ENCODE measurements at places on chromosomes 13 and 19. TPM values are rescaled to one million over a fixed set of nuclear protein-coding genes. Genes with fewer than 3 reads are reported as not detected.
A peak's percentile ranks its signal among the peaks of the same experiment; 100 is the strongest.

DNA sequence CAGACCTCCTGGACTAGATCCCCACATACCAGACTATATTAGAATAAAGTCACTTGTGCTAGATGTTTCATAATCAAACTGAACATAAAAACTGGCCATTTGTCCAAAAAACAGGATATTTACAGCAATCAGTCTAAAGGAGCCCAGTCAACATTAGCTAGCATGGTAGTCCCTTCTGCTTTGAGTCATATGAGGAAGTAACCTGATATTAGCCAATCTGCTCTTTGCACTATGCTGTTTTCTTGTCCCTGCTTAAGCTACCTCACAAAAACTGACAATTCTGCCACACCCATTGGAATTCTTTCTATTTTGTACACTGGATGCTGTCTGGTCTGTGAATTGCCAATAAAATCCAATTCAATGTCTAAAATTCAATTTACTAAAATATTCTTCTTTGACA, 1824.2 kb downstream of the OLFM4 start:
- no peak for DNase-seq

GRCh38 chr19:50857366-50857765, 2.7 kb downstream of the KLK3 start:
- DNase-seq, result no peak

DNA sequence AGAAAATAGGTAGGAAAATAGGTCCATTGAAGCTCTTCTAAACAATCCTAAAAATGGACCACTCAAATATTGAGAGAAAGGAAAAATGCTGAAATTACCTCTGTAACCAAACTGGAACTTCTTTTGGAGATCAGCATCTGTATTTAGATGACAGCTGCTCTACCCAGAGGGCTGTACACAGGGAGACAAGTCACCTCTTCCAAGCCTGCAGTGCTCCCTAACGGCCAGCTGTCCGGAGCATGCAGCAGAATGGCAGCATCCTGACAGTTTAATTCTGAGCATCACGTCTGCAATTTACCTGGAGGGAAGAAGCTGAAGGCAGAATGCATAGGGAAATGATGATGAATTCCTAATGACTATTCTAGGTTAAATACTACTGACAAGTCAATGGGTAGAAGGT, 62.8 kb upstream of the DIAPH3 start:
- peak; percentile 52 for DNase-seq

- no peak for DNase-seq
Measured at GRCh38 chr19:8831373-8831772, 731 bp downstream of the ZNF558 start.

- no peak for DNase-seq
Measured at GRCh38 chr13:47539317-47539716, 461.8 kb downstream of the SUCLA2 start.

- no peak for DNase-seq
Measured at GRCh38 chr13:113981611-113982295, 7.9 kb upstream of the C13orf46 start.

GRCh38 chr13:48230541-48230940, 2.5 kb upstream of the ITM2B start:
- DNase-seq, result no peak

DNA sequence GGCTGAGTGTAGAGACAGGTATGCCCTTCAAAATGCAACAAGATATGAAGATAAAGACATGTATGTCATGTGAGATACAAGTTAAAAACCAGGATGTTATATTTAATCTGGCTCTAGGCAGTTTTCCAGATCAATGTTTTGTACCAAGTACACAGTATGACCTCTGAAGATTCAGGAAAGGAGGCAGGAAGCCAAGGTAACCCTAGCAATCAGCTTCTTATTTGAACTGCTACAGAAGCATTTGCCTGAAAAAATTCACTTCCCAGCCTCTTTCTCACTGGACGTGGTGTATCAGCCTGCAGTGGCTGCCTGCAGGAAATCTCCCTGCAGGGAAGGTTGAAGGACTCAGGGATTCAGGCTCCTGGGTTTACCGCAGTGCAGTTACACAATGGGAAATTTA, 24.1 kb downstream of the OLFM4 start:
- no peak for DNase-seq

GRCh38 chr19:13981988-13982501, 24.1 kb downstream of the RFX1 start:
- no peak for DNase-seq

DNA sequence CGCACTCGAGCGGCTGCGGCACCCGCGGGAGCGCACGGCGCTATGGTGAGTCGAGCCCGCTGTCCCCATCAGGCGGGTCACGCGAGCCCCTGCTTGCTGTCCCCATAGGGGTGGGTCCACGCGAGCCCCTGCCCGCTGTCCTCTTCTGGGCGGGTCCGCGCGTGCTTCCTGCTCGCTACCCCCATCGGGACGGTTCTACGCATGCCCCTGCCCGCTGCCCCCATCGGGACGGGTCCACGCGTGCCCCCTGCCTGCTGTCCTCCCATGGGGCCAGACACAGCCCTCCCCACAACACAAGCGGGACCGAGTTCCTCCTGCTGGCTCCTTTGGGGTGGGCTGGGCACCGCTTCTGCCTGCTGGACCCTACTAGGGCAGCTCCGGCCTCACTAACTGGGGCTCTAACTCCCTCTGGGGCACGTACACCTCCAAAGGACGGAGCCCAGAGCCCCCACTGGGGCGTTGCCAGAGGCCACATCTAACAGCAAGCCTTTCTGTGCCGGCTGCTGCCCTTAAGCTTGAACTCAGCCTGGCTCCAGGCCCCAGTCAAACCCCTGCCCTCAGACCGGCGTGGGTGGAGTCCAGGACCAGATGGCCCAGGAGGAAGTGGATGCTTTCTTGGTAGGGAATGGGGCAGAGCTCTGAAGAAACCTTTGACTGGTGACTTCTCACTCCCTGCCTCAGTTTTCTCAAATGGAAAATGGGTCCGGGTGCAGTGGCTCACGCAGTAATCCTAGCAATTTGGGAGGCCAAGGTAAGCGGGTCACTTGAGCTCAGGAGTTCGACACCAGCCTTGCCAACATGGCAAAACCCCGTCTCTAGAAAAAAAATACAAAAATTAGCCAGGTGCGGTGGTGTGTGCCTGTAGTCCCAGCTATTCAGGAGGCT, 722 bp downstream of the COLGALT1 start:
- peak; percentile 73 for DNase-seq

GRCh38 chr13:75356421-75356820, 125.5 kb downstream of the TBC1D4 start:
- DNase-seq, result no peak

- DNase-seq, result peak; percentile 19
Measured at GRCh38 chr13:23851106-23851505, 38.1 kb downstream of the MIPEP start.

DNA sequence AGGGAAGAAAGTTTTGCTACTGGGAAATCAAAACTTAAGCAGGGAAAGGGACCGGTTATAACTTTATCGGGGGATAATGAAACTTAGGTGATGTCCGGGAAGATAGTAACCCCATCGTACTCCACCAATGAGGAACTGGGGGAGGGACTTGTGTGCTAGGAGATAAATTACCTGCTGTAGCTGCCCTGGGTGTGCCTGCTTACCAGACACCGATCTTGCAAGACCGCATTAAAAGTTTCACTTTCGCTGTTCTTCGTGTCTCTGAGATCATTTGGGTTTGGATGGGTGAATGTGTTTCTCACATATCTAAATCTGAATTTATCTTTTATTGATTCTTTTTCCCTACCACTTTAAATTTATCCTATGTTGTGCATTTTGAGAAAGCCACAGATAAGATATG, 381.4 kb downstream of the SLITRK6 start:
- no peak for DNase-seq

GRCh38 chr19:57083711-57084110, 36.1 kb upstream of the USP29 start:
- DNase-seq, result peak; percentile 38

DNA sequence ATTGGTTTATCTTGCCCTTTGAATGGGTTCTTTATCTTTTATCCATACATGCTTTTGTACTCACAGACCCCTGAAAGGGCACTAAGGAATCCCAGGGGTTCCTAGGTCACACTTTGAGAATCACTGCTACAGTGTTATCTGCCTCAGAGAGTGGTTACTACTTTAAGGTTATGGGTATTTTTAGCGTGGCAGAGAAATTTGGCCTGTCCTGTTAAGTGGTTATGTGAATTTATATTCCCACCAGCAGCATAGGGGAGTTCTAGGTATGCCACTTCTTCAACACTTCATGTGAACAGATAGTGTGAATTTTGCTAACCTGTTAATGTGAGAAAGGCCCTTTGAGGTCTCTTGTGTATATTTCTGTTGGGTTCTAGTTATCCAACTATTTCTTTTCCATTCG, 75.7 kb downstream of the DNAJC3 start:
- DNase-seq, result no peak

DNA sequence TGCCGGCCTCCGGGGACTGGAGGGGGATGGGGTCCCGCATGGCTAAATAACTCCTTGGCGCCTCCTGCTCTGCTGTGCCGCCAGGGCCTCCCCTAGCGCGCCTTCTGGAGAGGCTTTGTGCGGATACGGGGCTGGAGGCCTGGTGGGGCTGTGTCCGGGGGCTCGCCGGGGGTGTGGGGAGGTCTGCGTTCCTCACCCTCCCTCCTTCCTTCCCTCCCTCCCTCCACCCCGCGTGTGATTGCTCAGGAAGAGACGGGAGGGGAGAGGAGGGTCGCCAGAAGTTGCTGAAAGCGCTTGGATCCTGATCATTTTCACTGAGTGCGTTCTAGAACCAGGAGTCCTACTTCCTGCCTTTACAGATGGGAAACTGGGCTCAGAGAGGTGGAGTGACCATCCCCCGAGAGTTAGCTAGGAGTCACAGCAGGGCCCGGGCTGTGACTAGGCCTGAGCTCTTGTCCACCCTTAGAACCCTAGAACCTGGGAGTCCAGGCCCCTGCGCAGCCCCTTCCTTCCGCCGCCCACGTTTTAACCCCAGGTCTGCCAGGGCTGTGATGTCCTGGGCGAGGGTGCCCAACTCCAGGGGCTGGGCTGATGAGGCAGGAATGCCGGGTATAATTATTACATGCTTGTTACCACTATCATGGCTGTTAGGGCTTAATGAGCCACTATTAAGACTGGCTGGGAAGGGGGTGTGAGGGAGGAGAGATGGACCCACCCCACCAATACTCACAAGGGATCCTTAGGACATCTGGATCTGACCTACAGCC, 782 bp upstream of the JUND start:
- DNase-seq, result peak; percentile 67

DNA sequence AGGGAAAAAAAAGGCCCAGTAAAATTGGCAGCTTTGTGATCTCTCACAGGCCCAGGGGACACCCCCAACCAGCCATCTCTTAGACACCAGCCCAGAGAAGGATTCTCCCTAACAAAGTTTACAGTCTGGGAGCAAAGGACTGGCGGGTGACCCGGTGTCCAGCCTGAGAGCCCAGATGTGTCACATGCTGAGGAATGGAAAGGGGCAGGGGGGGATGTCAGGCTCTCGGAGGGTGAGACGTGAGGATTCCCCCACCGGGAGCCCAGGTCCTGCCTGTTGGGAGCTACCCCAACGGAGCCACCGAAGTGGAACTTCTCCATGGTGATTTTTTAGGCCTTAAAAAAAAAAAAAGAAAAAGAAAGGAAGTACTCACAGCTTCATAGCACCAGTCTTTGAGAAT, 4.8 kb upstream of the CTXN1 start:
- no peak for DNase-seq

- no peak for DNase-seq
Measured at GRCh38 chr13:111960152-111960772, 106.7 kb upstream of the SOX1 start.

DNA sequence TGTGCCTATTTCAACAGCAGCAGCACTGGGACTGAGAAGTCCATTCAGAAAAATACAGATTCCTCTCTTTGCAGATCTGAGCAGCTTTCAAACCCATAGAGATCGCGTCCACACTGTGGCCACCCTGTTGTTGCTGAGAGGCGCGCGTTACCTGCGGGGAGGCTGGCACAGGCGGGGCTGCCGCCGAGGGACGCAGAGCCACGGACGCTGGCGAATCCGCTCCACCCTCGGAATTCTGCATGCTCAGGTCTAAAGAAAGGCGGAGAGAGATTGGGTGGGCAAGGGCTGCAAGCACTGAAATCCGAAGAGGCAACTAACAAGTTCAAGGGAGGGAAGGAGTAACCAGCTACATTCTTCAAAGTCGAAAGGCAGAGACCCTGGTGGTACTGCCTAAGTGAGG, 63.0 kb downstream of the RFX2 start:
- no peak for DNase-seq

DNA sequence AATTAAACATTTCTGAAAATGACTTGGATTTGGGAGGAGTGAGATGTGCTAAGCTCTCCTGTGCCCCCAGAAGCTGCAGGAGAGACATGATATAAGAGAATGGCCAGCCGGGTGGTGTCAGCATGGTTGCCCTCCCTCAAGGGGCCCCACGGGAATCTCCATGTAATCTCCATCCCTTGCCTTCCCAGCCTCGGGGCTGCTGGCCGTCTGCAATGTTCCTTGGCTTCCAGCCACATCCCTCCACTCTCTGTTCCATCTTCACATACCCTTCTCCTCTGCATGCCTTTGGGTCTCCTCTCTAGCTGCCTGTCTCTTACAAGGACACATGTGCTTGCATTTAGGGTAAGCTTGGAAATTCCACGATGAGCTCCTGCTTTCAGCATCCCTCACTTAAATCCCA, 172.0 kb downstream of the TSHZ3 start:
- DNase-seq, result no peak

- DNase-seq, result no peak
Measured at GRCh38 chr19:6100284-6100915, 9.9 kb downstream of the RFX2 start.

GRCh38 chr13:47673009-47673850, 327.8 kb downstream of the SUCLA2 start:
- DNase-seq, result peak; percentile 82

DNA sequence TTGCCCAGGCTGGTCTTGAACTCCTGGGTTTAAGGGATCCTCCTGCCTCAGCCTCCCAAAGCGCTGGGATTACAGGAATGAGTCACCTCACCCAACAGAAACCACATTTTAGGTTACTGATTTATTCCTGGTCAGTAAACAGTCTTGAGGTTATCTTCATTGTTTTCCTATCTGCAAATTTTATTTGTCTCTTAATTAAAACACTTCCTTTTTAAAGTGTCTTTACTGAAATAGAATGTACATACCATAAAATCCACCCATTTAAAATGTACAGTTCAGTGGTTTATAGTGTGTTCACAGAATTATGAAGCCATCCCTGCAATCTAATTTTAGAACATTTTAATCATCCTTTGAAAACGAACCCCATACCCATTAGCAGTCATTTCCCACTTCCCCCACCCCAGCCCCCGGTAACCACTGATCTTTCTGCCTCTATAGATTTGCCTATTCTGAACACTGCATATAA, 63.0 kb downstream of the MAP4K1 start:
- no peak for DNase-seq

ZNF296 gene
- total RNA-seq, result not detected

DBP gene
- total RNA-seq, result 2.9 TPM

KLK3 gene
- total RNA-seq, result not detected

FUT1 gene
- total RNA-seq, result not detected

KLK12 gene
- not detected for total RNA-seq

CBARP gene
- total RNA-seq, result 4.6 TPM

CAPS gene
- 2.4 TPM for total RNA-seq

SIGLEC12 gene
- not detected for total RNA-seq

PRSS57 gene
- total RNA-seq, result not detected

PCP2 gene
- not detected for total RNA-seq
